GM13976 (cell line): ENCODE measurements at places on chromosomes 1 and 21.

DNA sequence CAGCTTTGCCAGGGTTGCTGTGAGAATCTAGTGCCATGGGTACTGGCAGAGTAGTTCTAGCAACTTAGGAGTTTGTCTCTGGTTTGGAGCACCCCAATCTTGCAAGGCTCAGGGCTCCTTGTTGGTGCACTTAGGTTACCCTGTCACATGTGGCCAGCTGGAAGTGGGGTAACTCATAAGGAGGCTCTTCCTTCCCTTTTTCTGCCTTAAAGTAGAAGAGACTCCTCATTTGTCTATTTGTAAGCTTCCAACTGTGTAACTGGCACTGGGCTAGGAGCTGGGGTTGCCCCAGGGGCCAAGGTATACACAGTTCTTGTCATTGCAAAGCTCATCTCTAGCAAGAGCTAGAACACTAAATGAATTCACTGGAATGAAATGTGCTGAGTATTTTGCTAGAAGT is 10.6 kb downstream of the MROH7 start:
- DNase-seq: no peak

- no peak for DNase-seq
These were observed 168.5 kb upstream of the AJAP1 start for GRCh38 chr1:4485878-4486277.

GRCh38 chr1:199859491-199859933 is 168.0 kb upstream of the NR5A2 start:
- DNase-seq: no peak

DNA sequence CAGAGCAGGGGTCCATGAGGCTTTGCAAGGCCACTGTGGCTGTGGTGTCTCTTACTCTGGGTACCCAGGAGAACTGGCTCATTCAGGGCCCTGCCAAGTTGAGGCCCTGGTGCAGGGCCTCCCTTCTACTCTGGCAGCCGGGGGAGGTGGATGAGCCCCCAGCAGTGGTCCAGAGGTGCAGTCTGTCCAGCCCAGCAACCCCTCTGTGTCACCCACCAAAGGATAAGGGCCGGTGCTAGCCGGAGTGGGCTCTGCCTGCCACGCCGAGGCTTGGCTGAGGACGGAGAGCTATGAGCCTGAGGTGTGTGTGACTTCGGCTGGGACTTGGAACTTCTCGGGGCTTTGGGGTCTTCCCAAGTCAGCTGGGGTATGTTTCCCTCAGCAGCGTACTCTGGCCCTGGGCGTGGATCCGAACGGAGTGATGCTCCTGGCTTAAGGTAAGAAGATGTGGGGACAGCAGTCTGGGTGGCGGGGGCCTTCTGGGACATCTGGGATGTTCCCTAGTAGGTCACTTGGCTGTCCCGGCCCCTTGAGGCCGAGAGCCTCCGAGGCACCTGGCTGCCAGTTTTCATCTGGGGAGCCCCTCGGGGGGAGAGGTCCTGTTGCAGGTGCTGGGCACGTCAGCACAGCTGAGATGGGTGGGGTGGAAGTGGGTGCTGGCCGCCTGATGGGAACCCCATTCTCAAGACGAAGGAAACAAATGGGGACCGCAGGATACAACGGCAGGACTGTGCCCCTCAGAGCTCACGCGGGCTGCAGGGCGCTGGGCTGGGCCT is 25.9 kb downstream of the RUNX3 start:
- DNase-seq: peak; percentile 37

- DNase-seq: no peak
These were observed 27.0 kb upstream of the HMGB4 start for GRCh38 chr1:33836911-33837310.

- DNase-seq: no peak
These were observed 24.7 kb downstream of the PALMD start for GRCh38 chr1:99670583-99670982.

- DNase-seq: no peak
These were observed 25.6 kb upstream of the PLA2G2E start for GRCh38 chr1:19949016-19949415.

DNA sequence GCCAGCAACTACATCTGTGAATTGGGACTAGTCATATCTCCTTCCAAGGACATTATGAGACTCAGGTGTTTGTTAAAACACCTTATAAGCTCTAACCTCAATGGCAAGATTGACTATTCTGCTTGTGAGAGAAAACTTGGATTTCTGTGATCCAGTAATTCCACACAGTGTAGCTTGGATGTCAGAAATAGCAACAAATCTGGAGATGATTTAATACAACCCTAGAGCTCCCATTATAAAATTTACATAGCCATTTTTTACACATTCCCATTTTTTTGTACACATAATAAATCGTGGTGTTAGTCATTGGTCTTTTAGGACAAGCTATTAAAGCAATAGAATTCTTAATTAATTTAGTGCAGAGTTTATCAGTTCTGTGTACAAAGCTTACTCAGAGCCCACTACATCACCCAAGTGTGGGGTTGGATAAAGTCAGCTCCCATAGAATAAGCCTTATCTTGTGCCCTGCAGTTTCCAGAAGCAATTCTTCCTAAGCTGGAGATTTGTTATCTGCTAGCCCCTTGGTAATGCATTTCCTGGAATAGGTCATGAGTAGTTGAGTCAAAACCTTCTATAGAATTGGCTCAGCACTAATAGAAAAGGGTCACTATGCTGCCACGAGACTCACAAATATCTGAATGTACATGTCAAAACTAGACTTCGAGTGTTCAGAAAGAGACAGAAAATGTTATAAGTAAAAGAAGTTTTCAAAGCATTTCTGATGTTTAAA is 434.0 kb upstream of the RUNX1 start:
- DNase-seq: no peak

GRCh38 chr21:15183813-15184257 is 119.0 kb upstream of the NRIP1 start:
- DNase-seq: no peak

DNA sequence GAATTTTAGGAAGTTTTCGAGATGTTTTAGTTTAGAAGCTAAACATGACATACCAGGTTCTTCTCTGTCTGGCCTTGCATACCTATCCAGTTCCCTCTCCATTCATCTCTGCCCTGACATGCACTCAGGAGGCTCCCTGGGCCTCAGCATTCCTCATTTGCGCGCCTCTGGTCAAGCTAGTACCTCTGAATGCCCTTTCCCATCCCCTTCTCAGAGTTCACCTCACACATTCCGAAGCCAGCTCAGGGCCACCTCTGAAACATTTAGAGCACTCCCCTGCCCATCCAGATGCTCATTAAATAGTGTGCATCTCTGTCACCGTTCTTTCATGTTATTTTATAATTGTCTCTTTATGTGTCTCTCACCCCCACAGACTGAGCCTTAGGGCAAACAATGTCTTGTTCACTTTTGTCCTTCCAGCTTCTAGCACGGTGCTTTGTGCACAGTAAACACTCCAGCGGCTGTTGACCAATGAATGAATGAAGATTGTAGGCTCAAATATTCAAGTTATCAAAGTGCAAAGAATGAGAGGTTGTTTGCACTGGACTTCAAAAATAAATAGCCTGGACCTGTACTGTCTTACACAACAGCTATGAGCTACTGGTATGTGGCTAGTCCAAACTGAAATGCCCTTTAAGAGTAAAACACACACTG is 1.2 kb upstream of the DHCR24 start:
- no peak for DNase-seq

DNA sequence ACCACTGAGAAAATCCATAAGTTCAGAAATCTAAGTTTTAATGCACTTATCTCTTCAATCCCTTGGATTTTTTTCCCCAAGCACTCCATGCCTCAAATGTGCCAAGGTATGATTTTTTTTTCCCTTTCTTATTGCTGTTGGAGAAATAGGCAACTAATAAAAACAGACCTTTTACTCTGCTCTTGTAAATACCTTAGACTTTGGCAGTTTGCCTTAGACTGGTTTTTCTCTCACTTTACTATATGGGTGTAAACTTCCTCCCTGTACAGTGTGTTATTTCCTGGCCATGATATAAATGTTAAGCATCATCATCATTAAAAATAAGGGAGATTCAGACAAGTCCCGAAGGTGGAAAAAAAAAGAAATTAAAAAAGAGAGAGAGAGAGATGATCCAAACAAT is 65.7 kb downstream of the LRRC8C start:
- DNase-seq: no peak

GRCh38 chr1:54053745-54054437 is 483 bp downstream of the TCEANC2 start:
- peak; percentile 14 for DNase-seq

GRCh38 chr1:204684206-204684570 is 1.4 kb downstream of the LRRN2 start:
- DNase-seq: no peak

- DNase-seq: no peak
These were observed 16.2 kb downstream of the EDN2 start for GRCh38 chr1:41468122-41468762.

GRCh38 chr1:201946224-201946908 is at the start of gene LMOD1:
LMOD1 (minus strand) TSS chr1:201946548; CDS start chr1:201946340, 208 bp downstream.
- DNase-seq: peak; percentile 33

GRCh38 chr1:924656-925560 is 1.2 kb downstream of the SAMD11 start:
- no peak for DNase-seq

DNA sequence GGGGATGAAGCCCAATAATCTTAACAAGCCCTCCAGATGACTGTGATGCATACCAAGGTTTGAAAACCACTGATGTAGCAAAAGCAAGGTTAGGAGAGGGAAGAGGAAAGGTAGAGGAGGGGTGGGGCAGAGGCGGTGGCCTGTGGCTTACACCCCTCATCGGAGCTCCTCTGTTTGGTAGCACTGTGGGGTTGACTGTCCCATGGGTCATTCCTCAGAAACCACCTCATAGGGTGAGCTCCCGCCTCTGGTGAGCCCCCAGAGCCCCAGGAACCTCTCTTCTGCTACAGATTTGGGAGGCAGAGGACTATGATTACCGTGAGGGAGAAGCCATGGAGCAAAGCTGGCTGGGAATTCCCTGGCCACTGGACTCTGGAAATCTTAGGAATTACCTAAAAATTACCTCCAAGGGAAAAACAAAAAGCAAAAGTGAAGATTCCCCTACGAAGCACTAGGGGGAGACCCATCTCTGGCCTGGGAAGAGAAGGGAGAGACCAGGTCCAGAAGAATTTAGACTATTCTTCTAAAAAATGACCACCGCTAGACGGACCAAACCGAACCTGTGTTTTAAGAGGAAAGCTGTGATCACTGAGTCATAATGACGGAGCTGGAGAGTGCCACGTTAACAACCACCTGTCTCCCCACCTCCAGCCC is 1.5 kb upstream of the RASSF5 start:
- DNase-seq: no peak

GRCh38 chr1:25105836-25106235 is 126.5 kb downstream of the SYF2 start:
- no peak for DNase-seq

GRCh38 chr1:175400766-175401165 is 208.2 kb upstream of the KIAA0040 start:
- no peak for DNase-seq

DNA sequence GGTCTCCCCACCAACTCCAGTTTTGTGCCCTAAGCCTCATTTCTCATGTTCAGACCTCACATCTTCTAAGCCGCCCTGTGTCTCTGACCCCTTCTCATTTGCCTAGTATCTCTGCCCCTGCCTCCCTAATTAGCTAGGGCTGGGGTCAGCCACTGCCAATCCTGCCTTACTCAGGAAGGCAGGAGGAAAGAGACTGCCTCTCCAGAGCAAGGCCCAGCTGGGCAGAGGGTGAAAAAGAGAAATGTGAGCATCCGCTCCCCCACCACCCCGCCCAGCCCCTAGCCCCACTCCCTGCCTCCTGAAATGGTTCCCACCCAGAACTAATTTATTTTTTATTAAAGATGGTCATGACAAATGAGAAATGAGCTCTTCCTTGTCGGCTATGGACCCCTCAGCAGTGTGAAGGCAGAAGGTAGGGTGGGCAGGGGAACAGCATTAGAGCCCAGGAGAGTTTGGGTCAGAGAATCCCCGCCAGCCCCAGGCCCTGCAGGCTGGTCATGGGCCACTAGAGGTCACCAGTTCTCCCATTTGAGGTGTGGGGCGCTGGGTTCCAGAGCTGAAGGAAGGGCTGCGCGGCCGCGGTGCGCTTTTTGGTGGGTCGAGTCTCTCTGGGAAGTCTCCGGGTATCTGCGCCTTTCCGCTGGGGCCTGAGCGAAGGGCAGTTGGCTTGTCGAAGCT is 11.5 kb downstream of the ADAMTSL4 start:
- peak; percentile 87 for DNase-seq

GRCh38 chr1:24206516-24207394 is 19.7 kb upstream of the IFNLR1 start:
- DNase-seq: no peak

DNA sequence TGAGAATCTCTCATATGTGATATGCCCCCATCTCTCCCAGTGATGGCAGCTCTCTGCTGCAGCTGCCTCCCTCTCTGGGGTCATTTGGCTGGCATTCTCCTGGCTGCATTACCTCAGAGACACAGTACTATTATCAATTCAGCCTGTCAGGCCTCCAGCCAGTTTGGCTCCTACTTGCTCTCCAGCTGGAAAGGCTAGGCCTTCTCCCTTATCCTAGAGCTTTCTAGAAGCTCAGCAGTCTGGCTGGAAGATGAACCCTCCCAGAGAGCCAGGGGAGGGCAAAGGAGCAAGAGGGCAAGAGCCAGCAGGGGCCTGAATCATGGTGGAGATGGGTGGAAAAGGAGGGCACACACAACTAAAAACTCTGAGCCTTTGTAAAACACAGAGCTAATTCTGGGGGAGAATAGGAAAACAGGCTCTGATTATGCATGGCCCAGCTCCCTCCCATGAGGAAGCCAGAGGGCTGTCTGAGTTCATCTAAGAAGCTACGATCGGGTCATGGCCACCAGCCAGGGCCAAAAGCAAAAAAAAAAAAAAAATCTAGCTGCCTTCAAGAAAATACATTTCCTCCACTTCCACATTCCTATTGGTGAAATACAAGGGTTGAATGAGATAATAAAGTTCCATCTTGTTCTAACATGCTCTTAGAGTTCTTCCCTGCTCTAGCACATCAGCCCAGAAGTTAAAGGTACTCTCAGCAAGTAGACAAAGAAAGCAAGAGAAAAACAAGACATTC is 8.8 kb downstream of the LAMB3 start:
- DNase-seq: no peak

- no peak for DNase-seq
These were observed 216.1 kb downstream of the NUF2 start for GRCh38 chr1:163537809-163538208.

DNA sequence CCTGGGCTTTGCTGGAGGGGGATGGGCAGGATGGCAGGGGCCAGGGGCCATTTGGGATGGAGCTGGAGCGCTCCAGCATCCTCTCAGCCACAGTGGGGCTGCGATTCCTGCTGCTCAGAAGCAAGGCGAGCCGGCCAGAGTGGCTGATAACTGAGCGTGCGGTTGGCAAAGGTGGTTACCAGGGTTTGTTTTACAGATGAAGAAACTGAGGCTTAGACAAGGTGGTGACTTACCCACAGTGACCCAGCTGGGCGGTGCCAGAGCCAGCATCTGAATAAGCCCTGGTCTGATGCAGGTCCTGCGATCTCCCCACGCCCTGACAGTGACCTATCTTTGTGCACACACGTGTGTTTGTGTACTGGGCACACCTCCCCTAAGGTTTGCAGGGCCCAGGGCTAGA is 5.9 kb upstream of the PRXL2B start:
- DNase-seq: no peak

- DNase-seq: no peak
These were observed 55.0 kb downstream of the FCRL5 start for GRCh38 chr1:157497284-157497683.

GRCh38 chr1:41917835-41918449 is 780 bp downstream of the HIVEP3 start:
- peak; percentile 53 for DNase-seq

GRCh38 chr1:214920337-214920736 is 162.2 kb upstream of the KCNK2 start:
- DNase-seq: no peak
